ENCODE measurements at places on chromosomes 12 and 14.

GRCh38 chr12:45973526-45973925 lies 16.8 kb downstream of the SCAF11 start:
- DNase-seq, result no peak

- DNase-seq, result no peak
These were observed 135.6 kb upstream of the MAX start for GRCh38 chr14:65237941-65238340.

- no peak for DNase-seq
These were observed 416.2 kb downstream of the EGLN3 start for GRCh38 chr14:33534632-33535031.

DNA sequence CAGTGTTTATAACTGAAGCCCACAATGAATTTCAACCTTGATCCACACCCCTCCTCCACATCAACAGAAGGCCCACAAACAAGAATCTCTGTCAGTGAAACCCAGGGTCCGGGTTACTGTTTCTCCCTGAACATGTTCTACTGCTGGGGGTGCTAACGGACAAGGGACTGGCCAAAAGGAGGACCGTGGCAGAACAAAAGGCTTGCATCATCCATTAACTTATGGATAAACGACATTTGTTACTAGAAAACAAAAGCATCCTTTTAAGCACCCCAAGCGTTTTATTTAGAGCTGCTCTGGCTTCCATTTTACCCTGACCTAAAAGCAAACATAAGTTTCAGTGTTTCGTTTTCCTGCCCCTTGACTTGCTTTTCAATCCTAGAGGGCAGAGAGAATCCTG lies 32.2 kb downstream of the BRAP start:
- peak; percentile 80 for DNase-seq
